ENCODE measurements at places on chromosomes 7 and 10. TPM values are rescaled to one million over a fixed set of nuclear protein-coding genes. Genes with fewer than 3 reads are reported as not detected.

DNA sequence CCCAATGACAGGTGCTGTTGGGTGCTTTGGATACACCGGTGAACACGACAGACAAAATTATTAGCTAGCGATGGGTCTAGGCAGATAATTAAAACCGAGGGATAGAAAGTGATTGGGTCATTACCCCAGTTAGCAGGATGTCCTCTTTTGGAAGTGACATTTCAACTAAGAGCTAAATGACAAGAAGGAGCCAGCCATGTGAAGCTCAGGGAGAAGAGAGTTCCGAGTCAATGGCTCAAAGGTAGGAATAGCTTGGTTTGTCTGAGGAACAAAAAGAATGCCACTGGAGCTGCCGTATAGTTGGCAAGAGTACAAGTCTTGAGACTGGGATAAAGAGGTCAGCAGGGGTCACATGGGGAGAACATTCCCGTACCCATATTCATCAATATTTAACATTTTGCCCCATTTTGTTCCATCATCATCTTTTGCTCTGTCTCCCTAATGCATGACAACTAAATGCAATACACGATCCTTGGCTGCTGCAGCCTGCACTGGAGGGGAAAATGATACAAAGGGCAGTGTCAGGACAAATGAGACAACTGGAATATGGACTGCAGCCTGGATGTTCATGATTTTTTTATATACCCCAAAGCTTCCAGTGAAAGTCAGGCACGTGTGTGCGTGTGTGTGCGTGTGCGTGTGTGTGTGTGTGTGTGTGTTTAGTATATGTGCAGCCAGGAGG lies 115.7 kb downstream of the ICA1 start:
- no peak for DNase-seq

Gene RPP38
- total RNA-seq = 17.0 TPM

- peak; percentile 70 for DNase-seq
Observed at GRCh38 chr7:27245798-27246691, 3.4 kb downstream of the EVX1 start.

Gene CXCL12
- 0.09 TPM for total RNA-seq

DNA sequence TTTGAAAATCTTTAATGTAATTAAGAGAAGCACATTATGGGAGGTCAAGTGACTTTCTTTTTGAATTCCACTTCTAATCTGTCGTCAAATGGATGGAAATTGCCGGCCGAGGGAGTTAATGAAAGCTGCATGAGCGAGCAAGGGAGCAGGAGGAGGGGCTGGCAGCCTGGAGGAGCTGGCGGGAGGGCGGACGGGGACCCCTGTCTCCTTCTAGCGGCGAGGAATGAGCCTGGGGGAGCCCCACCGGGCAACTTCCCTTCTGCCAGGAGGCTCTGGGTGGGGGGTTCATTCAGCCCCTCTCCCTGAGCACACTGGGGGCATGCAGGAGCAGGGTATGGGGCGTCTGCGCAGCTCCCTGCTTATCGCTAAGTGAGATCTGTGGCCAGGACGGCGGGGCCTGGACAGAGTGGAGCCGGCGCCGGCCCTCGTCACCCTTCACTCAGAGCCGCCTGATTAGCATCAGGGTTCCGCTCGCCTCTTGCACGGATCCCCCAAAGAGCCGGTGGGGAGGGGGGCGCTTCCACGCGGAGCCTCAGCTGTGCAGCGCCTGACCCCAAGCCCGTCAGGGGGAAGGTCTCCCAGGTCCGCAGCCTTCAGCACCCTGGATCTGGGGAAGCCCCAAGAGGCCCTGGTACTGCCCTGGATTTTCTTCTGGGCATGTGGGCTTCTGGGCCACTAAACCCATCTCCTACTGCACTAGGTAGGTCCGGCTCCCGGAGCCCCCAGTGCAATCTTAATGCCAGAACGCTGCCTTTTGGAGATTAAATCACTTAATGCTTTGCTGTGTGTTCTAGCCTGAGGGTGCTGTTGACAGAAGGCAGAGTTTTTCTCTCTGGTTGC lies 680.8 kb downstream of the LRMDA start:
- DNase-seq = no peak

DNA sequence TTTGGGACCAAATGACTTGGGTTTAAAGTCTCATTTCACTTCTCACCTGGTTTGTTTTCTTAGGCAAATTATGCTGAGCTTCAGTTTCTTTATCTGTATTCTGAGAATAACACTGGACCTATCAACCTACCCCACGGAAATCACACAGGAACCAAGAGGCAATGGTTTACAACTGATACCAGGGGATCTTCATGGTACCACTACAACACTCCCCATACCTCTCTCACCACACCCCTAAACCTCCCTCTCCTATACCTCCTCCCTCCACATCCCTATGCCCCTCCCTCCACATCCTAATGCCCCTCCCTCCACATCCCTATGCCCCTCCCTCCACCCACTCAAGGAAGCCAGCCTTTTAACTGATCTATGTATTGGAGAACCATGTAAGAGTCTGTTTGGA lies 9.9 kb downstream of the FAM204A start:
- DNase-seq = no peak

DNA sequence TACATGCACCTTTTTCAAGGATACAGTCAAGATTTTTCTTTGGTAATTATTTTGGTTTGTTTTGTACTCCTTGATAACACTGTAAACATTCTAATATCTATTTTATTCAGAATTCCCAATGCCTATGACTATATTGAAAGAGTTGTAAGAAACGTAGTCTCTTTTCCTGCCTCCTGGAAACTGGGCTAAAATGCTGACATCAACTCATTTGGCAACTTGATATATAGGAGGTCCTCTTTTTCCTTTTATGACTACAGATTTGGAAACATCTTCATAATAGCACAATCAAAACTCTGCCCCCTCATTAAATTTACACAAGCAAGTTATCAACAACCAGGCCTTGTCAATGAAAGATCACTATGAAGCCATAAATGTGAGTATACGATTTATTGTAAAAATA lies 422.3 kb upstream of the PCDH15 start:
- no peak for DNase-seq

DNA sequence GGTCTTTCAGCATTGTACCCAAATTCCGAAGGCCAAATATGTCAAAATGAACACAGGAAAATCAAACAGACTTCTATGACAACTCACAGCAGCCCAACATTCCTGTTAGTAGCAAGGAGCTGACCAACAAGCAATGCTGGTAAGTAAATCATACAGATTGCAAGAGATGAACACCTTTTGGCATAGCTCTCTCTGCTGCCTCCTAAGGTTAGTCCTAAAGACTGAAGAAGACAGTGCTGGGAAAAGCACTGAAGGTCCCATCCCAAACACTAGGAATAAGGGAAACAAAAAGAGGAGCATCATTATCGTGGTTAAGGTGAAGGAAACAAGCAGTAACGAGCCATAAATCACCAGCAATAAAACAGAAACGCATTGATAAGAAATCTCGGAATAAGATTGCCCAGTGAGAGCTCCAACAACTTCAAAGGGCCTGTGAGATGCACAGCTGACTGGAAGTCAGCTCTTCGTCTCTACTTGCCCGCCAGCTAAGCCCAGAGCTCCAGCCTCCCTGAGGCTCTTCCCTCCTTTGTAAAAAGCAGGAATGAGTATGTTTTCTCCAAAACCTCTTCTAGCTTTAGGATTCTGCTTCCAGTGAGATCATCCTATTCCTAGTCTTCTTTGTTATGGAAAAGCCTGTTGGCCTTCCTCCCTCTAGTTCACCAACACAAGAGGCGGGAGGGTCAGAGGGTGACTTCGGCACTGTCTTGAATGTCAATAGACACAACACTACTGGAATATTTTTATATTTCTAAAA lies 15.3 kb downstream of the NUDT5 start:
- no peak for DNase-seq

- DNase-seq = no peak
Observed at GRCh38 chr10:120514959-120515358, 57.9 kb downstream of the PLPP4 start.

Gene MNX1
- not detected for total RNA-seq

Gene MMRN2
- 0.28 TPM for total RNA-seq

Gene CDHR3
- total RNA-seq = 1.4 TPM

DNA sequence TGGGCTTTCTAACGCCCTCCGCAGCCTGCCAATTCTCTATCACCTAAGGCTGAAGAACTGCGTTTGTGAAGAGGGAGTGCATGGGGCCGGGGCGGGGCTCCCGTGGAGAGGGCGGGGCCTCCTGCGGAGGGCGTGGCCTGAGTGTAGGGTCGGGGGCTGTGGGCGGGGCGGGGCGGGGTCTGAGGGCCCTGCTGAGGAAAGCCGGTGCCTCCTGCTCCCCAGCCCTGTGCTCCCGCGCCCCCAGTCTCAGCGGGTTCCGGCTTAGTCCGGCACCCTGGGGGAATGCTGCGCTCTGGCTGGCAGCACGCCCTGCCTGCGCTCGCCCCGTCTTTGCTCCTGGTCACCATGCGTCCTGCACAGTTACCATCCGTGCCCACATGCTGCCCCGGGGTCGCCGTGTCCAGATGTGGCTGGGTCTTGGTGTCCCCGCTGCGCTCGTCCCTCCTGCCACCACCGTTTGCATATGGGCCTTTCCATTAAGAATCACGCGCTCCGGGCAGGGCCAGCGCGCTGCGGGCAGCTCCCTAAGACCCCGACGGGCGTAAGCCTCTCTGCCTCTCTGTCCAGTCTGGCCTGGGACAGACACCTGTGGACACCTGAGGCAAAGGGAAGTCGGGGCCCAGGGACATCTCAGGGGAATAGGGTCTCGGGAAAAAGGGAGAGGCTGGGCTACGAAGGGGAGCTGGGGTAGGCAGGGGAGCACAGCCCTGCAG lies 144.0 kb upstream of the RET start:
- DNase-seq = peak; percentile 87

GRCh38 chr7:27739301-27739908 lies 557 bp upstream of the TAX1BP1 start:
- no peak for DNase-seq

DNA sequence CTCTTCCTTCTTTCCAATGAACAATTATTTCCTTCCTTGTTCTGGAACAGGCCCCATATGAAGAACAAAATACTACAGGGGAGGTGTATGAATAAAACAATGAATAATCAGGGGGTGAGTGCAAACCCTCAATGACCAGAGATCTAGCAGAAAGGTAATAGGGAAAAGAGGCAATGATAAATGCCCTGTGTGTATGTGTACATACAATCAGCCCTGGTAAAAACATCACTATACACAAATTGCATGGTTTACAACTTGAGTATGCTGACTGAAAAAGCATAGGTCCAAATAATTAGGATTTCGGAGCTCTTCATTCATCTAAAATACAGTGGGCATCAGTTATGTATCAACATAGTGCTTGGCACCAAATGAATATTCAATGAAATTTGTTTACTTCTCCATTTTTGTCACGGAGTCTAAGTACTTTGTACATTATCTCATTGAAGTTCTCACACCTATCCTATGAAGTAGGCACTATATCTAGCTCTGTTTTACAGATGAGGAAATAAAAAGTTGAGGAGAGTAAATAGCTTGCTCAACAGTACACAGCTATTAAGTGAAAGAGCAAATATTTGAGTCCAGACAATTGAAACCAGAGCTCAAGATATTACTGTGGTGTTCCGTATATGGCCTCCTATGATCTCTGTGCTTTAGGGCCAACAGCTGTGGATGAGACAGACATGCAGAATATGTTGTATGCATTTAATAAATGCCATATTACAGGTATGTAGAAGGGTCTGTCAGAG lies 1065.4 kb downstream of the SORCS3 start:
- DNase-seq = no peak

Gene SEMA3C
- 0.54 TPM for total RNA-seq

GRCh38 chr7:976901-977325 lies 1.6 kb upstream of the COX19 start:
- no peak for DNase-seq

DNA sequence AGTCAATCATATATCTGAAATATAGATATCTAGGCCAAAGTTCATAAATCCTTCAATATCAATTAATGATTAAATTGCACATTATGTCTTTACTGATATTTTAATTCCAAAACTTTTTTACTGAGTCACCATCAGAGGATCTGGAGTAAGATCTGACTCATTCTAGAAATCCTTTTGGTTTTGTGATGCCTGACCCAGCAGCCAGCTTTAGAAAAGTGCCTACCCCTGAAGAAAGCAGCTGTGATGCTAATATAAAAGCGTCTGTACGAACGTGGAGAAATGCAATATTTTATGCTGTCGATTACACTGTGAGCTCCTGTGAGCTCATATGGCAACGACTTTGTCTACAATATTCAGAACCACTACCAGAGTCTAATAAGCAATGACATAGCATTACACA lies 142.5 kb upstream of the LRRTM3 start:
- no peak for DNase-seq
